ENCODE measurements at places on chromosomes 11 and 22. TPM values are rescaled to one million over a fixed set of nuclear protein-coding genes. Genes with fewer than 3 reads are reported as not detected.
A peak's percentile ranks its signal among the peaks of the same experiment; 100 is the strongest.

Gene VSIG2
- 54.5 TPM for total RNA-seq

Gene GTPBP1
- 117 TPM for total RNA-seq

Gene COMT
- 118 TPM for total RNA-seq

Gene MRGPRX3
- total RNA-seq: not detected

Gene C1QTNF5
- total RNA-seq: 22.9 TPM

Gene MFRP
- total RNA-seq: not detected

Gene OR10A4
- total RNA-seq: not detected

Gene SYT7
- 7.4 TPM for total RNA-seq

Gene PLEKHA7
- total RNA-seq: 29.0 TPM

- DNase-seq: no peak
Measured at GRCh38 chr11:61930933-61931332, 13.6 kb upstream of the RAB3IL1 start.

- DNase-seq: no peak
Measured at GRCh38 chr11:57901278-57901677, 122.4 kb upstream of the OR9Q1 start.

DNA sequence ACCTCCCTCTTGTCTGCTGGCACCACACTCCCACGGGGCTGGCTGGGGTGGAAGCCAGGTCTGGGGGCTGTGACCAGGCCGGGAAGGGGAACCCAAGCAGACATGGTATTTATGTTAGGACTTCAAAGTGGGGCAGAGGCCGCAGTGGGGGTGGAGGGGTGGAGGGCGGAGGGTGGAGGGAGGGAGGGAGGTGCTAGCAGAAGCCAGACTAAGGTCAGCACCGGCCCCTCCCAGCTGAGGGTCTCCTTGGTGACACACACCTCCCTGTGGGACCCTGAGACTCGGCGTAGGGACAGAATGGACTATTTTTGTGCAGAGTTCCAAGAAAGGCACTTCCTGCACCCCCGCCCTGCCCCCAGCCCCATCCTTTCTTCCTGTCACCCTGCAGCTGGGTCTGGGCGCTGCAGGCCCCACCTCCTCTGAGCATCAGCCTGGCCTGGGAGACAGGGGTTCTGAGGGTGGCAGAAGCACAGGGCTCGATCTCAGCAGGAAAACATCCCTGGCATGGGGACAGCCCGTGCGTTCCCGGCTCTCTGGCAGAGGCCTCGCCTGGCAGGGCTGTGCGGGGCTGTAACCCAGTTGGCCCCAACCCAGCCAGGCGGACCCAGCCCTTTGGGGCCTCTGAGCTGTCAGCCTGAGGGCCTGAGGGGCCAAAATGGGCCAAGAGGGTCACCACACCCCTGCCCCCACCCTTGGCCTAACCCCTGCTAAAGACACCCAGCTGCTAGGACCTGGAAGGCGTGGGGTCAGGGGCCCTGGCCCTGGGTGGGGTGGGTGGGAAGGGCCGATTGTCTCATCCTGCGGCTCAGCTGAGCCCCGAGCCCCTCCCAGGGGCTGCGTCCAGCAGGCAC lies 9.6 kb upstream of the CD248 start:
- no peak for DNase-seq

GRCh38 chr11:122979103-122979814 lies 2.4 kb downstream of the BSX start:
- DNase-seq: no peak

GRCh38 chr11:70603114-70603755 lies 204.9 kb downstream of the CTTN start:
- DNase-seq: no peak

DNA sequence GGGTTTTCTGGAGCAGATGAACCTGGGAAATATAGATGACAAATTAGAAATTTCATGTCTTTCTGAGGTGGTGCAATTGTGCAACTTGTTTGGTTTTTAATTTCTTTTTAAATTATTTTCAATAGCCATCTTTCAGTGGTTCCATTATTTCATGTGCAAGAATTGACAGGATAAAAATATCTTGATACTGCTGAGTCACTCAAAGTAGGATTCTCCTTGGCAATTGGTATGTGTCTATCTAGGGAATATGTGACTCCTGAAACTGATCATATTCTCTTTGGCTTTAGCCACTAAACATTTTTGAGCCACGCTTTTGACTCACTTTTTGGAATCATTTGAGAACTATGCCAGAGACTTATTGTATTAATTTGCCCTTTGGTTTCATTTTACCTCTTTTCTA lies 331.5 kb downstream of the KCNA4 start:
- no peak for DNase-seq

DNA sequence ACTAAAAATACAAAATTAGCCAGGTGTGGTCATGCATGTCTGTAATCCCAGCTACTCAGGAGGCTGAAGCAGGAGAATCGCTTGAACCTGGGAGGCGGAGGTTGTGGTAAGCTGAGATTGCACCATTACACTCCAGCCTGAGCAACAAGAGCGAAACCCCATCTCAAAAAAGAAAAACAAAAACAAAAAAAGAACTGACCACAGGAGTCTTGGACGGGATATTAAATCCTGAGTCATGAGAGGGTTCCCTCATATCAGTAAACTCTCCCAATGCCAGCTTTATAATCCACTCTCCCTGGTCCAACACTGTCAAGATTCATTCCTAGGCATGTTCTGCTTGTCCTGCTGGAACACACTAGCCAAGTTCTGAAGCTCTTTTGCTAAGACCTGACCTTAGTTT lies 61.5 kb upstream of the EP300 start:
- DNase-seq: no peak

DNA sequence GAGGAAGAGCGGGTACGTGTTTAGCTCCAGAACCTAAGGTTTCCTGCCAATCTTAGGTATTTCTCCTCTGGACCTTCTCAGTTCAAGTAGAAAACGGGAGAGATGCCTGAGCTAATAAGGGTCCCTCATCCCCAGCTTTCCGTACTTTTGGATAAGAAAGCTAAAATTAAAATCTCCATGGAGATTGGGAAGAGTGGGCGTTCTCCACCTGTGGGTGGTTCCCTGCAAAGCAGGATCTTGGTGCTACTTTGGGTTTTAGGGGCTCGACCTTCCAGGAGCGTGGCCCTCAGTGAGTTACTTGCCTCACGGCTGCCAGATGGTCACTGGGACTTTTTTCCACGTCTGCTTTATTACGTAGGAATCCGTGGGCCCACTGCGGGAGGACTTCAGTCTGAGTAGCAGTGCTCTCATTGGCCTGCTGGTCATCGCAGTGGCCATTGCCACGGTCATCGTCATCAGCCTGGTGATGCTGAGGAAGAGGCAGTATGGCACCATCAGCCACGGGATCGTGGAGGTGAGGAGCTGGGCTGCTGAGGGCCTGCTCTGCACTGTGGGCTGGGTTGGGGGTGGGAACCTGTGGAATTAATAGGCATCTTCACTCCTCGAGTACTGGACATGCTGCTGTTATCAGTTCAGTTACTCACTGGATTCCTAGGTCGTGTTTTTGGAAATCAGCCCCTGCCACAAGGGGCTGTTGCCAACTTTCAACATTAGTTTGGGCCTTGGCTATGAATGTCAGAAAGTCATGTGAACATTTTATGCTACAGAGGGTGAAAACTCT lies 17.8 kb upstream of the ST14 start:
- DNase-seq: no peak

GRCh38 chr11:132072044-132072857 lies 701.8 kb downstream of the NTM start:
- DNase-seq: no peak

DNA sequence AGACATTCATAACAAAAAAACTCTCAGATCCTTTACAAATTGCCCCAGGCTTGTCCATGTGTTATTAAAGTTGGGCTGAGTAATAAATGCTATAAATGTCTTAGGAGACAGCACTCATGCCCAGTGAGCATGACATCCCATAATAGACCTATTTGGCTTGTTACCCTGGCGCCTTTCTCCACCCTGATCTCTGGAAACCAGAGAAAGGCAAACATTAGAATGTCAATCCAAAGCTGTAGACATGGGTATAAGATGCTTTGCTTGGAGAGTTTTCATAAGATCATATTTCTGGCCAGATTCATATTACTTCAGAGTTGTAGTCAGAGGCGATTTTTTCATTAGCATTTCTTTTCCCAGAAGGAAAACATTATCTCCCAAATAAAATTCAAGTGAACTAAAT lies 161.3 kb upstream of the UBASH3B start:
- no peak for DNase-seq

DNA sequence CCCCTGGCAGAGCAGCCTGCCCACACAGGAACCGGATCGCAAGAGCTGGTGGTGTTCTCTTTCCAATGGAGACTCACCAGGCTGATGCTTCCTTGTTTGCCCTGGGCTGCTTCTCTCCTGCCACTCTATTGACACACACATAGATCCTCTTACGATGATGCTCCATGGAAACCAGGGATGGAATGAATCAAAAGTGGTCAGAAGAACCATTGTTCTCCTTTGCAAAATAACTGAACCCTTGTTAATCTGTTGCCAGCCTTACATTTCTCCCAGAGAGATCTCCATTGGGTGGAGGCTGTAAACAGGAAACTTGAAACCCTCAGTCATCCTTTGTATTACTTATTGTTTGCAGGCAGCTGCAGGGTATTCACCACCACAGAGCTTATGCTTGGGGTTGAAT lies 24.6 kb upstream of the LDLRAD3 start:
- no peak for DNase-seq

GRCh38 chr22:29744902-29745301 lies 21.9 kb downstream of the ZMAT5 start:
- DNase-seq: peak; percentile 96

DNA sequence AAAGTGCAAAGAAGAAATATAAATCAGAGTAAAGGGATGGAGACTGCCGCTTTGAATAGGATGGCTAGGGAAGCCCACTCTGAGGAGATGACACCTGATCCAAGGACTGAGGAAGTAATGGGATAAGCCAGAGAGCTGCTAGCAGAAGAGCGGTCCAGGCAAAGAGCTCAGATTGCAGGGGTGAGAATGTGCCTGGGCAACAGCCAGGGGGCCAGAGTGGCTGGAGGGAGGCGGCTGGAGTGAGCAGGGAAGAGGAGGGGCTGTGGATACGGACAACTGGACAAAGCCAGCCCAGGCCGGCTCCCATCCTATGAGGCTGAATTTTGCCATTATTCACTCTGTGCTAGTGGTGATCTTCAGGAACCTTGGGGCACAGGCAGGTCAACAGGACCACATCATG lies 360.3 kb upstream of the SYN3 start:
- DNase-seq: no peak

DNA sequence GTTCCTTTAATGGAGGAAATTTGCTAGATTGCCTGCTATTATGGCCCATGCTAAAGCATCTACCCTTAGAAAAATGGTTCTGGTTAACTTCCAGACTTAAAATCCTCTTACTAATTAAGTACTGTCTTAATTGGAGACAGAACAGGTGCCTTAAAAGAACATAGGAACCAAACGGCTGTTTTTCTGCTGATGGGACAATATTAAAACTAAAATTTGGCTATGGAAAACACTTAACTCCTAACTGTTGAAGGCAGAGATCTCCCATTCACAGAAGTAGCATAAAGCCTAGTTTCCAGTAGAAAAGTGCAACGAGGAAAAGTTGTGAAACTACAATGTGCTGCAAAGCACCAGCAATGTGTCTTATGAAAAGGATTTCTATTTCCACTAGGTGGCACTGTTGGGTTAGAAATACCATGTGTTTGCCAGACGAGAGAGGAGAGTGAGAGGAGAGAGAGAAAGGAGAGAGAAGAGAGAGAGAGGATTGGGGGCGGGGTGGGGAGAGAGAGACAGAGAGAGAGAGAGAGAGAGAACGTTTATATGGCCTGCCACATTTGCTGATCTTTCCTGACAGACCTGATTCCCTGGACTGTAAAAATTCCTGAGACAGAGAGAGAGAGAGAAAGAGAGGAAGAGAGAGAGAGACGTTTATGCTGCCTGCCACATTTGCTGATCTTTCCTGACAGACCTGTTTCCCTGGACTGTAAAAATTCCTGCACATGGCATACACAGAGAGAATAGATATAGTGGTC lies 51.5 kb downstream of the FAM181B start:
- DNase-seq: peak; percentile 4

DNA sequence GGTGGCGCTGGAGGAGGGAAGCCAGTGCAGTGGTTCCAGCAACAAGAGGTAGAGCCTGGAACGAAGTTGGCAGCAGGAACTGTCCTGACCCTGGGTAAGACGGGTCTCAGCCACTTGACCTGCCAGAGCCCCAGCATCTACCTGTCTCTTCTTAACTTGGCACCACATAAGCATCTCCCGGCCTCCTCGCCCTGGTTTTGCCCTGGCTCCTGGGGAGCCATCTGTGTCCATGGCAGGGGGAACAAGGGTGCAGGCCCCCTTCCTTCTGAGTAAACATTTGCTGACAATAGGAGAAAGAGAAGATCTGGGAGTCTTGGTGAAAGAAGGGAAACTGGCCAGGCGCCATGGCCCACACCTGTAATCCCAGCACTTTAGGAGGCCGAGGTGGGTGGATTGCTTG lies 12.8 kb downstream of the P2RY2 start:
- peak; percentile 2 for DNase-seq

DNA sequence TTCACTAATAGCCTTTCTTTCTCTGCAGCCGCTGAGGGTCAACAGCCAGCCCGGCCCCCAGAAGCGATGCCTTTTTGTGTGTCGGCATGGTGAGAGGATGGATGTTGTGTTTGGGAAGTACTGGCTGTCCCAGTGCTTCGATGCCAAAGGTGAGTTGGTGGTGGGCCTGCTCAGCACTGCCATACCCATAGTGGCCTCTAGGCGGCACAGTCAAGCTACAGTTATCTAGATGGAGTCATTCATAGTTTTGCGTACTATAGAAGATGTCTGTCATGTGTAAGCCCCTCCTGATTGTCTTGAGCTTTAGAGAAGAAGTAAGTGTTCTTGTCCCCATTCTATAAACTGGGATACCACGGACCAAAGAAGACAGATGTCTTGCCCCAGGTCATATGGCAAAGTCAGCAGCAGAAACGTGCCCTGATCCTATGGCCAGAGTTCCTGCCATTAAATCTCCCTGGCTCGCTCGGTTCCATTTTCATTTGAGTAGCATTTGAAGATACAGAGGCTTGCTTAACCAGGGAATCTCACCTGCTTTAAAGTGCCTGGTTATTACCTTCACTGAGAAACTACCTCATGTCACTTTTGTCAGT lies 42.1 kb upstream of the CRTAM start:
- DNase-seq: peak; percentile 66

GRCh38 chr22:21450320-21450831 lies 16.8 kb upstream of the TMEM191C start:
- no peak for DNase-seq

DNA sequence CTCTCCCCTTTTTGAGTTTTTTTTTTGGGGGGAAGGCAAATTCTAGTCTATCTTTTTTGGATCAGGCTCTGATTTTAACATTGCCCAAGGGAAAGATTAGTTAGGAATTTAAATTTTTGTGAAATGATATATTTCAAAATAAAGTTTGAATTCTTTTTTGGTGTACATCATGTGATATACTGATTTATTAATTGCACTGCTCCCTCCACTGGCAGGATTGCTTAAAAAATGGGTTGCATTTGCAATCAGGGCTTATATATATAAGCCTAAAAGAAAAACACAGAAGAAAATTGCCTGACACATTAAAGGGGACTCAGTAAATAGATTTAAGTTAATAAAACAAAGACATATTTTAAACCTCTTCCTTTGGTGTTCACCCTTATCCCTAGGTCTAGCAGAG lies 1.2 kb downstream of the DYNC2H1 start:
- no peak for DNase-seq

Data from thyroid gland (tissue), 4 donors.